D341Med (cell line): ENCODE measurements at places on chromosomes 4 and X.
A peak's percentile ranks its signal among the peaks of the same experiment; 100 is the strongest.

GRCh38 chrX:154123241-154124219, 20.5 kb upstream of the OPN1LW start:
- no peak for DNase-seq

- no peak for DNase-seq
Observed at GRCh38 chr4:99043346-99043745, 45.2 kb downstream of the ADH5 start.

DNA sequence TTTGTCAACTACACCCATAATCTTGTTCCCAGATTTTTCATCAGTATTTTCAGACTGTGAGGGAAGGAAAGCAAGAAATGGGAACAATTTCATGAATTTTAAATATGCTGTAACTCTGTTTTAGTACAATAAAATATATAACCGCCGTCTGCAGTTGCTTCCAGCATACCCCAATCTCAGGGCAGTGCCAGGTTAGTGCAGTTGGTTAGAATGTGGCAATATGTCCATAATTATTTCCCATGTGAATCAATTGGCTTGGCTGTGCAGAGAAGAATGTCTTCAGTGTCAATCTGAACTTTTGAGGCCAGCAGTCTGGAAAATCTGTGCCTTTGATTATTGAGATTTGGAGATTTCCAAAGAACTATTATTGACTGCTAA, 5.0 kb upstream of the MMAA start:
- no peak for DNase-seq

DNA sequence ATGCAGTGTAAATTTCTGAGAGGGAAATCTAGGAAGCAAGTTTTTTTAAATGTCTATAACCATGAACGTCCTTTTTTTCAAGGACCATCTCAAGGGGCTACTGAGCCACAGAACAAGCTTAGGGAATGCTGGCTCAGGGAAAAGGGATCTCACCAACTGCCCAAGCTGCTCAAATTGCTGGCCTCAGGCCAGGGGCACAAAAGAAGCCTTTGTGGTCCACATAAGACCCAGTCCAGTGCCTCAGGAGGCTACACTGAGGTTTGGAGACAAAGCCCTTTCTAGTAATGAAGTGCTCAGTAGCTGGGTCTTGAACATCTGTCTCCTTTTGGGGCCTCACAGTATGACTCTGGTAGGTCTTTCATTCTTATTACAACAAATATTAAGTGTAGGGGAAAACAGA, 305.5 kb downstream of the RAB28 start:
- DNase-seq: no peak

DNA sequence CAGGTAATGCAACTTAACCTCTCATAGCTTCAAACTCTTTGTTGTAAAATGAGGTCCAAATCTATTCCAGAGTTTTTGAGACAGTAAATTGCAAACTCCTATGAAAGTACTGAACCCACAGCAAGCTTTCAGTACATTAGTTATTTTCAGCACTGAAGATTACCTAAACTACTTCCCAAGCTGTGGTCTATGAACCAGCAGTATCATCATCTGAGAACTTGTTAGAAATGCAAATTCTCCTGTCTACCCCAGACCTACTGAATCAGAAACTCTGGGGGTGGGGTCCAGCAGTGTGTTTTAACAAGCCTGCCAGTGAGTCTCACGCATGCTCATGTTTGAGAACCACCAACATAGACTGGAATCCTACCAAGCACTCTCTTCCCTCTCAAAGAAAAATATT, 5.7 kb upstream of the CASP6 start:
- DNase-seq: no peak

DNA sequence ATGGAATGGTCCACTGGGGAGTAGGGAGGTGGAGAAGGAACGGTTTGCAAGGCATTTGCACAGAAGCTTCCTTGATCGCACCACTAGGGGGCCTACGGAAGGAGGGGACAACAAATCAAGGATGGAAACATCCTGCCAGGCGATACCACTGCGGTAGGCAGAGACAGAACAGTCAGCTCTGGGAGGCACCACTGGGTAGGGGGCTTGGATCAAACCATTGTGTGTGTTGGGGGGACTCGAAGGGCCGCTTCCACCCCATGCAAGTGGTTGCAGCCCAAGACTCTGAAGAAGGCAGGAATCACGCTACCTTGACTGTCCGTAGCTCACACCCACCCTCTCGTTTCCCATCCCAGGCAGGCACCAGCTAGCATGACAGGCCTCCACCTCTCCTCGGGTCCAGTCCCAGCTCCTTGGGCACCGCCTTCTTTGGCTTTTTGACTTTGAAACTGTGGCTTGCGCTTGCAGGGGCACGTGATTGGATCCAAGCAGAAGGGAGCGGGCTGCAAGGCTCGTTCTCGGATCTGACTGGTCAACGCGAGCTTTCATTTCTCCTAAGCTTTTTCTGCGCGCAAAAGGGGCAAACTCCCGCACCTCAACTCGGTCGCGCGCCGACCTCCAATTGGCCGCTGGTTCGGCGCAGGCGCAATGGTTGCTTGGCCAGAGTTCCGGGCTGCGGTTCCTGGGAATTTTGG, 28.4 kb downstream of the GAGE1 start:
- no peak for DNase-seq

DNA sequence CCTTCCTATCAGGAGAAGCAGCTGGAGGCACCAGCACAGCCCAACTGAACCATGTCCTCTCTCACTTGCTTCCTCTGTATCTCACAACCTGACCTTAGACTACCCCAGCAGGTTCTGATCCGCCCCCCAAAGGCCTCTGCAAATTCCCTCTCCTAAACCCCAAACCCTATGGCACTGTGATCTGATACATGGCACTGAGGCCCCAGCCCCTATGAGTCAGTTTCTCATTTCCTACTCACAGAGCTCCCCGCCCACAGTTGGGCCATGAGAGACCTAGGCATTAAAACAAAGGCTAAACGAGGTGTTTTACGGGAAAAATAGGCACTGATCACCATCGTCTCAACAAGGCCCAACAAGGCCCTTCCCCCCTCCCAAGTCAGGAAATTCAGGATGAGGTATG, 19.1 kb downstream of the SASH3 start:
- DNase-seq: no peak

DNA sequence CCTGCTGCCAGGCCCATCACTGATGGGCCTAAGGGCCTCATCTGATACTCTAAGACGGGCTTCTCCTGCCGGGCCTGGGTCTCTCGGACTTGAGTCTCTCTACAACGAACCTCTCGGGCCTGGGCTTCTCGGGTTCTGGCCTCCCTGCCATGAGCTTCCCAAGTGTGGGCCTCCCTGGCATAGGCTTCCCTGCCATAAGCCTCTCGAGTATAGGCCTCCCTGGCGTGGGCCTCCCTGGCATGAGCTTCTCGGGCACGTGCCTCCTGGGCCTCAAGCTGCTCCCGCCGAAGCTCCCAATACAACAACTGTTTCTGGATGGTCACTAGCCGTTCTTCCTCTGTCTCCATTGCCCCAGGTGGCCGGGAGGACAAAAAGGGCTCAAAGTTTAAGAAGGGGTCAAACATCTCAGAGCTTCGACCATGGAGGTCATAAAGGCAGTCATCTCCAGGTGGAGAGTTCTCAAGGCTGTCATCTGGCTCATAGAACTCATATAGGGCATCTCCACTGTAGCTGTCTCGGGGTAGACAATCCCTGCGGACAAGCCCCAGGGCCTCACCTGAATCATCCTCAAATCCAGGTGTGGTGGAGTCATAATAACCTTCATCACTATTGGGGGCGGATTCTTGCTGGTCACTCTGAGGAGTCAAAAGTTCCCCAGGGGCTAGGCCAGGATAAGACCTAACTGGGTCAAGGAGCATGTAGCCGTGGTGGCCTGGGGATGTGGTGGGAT, 14.1 kb downstream of the AMER1 start:
- DNase-seq: no peak

DNA sequence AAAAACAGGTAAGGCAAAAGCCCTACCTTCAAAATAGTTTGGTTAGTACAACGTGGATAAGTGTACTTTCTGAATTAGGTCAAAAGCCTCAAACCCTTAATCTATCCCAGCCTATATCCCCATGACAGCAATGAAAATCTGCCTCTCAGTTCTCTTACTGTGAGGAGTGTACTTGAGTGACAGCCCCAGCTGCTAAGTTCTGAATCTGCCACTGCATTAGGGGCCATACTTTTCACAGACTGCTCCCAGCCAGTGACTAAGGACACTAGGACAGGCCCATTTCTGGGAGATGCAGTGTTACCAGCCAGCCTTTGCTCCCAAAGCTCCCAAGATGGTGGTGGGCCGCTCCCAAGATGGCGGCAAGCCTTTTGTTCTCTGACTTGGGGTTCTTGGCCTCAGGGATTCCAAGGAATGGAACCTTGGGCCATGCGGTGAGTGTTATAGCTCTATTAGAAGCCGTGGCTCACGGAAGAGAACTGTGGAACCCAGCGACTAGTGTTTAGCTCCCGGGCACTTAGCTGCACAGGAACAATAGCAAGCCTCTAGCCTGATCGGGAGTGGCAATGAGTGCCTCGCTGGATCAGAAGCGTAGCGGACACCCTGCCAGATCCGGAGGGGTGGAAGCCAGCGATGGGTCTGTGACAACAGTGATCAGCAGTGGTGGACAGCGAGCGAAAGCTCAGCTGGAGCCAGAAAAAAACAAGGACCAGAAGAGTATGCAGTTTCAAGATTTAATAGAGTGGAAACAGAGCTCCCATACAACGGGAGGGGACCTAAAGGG, 175.6 kb upstream of the NRK start:
- DNase-seq: no peak

- peak; percentile 35 for DNase-seq
Observed at GRCh38 chr4:145154573-145154972, 25.8 kb downstream of the OTUD4 start.

- peak; percentile 53 for DNase-seq
Observed at GRCh38 chr4:107034996-107035818, 906 bp downstream of the DKK2 start.

DNA sequence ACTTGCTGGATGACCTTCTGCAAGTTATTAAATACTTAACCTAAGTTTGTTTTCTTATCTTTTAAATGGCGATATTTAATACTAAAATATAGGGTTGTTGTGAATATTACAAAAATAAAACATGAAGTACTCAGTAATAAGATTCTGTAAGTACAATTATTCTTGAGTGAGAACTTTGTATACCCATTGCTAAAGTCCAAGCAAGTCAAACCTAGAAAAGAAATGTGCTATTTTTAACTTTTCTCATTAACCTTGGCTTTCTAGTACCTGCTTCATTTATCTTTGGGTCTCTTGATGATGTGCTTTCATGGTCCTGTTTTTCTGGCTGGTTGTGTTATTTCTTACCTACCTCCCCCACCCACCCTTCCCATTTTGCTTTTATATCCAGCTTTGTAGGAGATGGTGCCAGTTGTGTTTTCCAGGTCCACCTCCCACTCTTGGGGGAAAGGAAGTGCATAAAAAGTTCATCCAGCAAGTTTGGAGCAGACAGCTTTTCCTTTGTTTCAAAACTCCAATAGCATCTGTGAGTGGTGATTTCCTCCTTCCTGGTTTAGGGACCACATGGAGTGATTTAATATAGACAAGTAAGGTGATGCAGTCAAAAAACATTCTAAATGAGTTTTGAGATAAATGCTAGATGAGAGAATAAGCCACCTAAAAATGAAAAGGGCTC, 7.5 kb upstream of the CXCL8 start:
- DNase-seq: no peak

DNA sequence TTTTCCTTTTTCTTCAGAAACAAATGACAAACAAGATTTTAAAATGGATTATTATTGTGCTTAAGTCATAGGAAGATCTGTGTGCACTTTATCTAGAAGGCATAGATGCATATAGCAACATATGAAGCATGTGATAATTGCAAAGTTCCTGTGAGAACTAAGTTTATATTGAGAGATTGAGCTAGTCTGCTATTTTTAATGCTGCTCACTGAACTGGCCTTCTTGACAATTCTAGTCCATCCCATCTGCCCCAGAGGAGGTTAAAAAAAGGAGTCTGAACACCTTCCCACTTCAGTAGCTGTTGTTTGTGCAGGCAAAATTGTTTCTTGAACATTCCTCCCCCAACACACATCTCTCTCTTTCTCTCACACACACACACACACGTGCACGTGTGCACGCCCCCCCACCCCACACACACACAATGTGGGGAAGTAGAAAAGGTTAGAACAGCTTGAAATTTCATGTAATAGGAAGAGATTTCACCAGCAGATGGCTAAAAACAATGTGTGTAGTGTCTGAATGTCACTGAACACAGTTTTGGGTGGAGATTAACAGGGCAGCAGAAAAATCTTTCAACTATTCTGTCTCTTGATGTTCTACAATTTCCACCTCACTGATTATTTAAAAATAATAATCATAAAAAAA, 108.0 kb downstream of the GPM6A start:
- no peak for DNase-seq

- no peak for DNase-seq
Observed at GRCh38 chrX:11698702-11699101, 33.0 kb upstream of the ARHGAP6 start.

DNA sequence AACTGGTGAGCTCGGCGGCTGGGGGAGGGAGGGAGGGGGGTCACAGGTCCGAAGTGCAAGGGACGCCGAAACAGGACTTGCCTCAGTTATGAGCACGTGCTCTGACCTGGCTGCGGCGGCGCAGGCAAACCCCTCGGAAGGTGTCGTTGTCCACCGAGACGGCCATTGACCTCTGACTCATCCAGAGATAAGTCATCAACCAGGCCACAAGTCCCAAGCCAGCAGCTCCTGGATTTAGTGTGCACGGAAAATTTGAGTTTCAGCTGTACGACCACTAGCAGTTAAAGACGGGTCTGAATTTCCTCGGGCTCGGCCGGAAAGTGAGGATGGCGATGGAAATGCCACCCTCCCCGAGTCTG, 674 bp downstream of the SH3D19 start:
- DNase-seq: no peak

GRCh38 chr4:150215601-150216000, 137.4 kb downstream of the DCLK2 start:
- no peak for DNase-seq

DNA sequence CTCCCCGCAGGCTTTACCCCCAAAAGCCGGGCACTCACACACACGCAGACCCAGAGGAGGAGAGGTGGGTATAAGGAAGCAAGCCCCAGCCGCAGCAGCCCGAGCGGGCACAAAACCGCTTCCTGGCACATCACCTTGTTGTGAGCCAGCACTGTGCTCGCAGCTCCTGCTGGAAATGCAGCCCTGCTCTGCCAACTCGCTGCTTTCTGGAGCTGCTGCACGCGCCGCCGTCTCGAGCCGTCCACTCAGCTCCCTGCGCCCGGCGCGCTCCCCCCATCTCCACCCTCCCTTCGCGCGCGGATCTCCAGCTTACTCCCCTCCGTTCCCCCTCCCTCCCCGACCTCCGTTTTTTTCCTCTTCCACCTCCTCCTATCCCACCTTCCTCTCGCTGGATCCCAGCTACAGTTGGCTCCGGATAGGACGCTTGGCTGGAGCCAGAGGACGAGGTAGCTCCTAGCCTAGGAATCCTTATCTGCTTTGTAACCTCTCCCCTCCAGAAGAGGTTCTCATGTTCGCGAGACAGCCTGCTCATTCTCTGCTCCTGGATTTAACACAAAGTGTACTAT, at the start of gene SPOCK3:
TSS of gene SPOCK3 (minus strand) at position 179 of the 566 bp plus-strand sequence.
- DNase-seq: peak; percentile 81
